ENCODE measurements at places on chromosomes 1 and 21.

DNA sequence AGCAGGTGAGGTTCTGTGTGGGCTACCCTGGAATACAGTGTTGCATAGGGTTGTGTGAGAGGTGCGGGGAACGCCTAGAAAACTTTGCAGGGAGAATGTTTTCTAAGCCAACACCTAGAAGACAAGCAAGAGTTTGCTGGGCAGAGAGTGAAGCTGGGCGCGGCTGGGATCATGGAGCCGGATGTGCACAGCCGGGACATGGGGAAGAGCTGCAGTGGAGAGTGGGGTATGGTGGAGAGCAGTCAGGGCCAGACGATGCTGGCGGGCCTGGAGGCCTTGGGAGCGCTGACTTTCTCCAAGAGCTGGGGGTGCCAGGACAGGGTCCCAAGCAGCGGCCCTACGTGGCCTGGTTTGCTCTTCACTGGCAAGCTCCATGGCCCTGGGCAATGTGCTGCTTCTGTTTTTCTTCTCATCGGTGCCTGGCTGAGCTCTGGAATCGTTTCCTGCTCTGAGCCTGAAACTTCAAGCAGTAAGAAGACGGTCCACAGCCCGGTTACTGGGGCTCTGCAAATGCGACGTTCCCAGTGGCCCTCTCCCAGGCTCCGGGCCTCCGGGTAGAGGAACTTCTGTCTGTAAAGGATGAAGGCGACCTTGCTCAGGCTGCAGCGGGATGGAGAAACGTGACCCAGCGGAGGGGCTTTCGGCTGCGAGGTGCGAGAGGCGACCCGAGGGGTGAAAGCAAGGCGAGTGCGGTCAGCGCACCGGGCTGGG lies 51.9 kb upstream of the CD34 start:
- no peak for DNase-seq

DNA sequence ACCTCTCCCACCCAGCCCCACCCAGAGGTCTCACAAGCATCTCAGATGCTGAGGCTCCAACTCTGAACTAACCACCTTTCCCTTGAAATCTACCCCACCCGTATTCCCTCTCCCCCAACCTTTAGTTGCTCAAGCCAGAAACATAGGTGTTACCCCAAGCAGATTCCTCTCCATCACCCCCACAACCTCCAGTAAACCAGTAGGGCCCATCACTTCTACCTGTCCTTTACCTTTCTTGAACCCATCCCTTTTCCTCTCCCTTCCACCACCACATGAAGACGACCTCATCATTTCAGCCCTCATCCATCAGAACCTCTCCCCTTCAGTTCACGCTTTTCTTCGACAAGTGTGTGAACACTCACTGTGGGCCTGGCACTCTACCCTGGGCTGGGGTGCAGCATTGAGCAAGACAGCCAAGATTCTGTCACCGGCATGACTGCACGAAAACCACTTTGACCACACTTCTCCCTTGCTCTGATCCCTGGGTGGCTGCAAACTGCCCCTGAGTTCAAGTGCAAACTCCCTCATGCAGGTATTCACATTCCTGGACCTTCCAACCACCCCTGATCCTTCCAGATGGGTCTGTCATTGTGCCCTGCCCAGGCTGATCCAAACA lies 65.5 kb upstream of the LAPTM5 start:
- DNase-seq, result no peak

- DNase-seq, result no peak
Measured at GRCh38 chr21:39575775-39576174, 37.0 kb upstream of the B3GALT5 start.

GRCh38 chr1:10059342-10059718 lies 26.6 kb downstream of the UBE4B start:
- DNase-seq, result no peak

DNA sequence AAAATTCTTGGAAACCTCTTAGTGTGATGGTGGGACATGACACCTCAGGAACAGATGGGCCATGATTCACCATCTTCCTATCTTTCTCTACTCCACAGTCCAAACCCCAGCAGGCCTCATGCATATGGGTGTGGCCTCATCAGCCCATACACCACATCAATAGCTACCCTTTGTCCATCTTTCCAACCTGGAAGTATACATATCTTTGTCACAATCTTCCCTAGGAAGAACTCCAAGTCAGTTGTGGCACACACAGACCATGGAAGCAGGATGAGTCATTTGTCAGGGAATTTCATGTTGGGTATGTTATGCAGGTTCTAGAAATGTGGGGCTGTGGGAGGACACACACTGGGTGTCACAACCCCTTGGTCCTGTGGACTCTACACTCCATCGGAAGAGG lies 30.5 kb upstream of the CLCA4 start:
- no peak for DNase-seq

DNA sequence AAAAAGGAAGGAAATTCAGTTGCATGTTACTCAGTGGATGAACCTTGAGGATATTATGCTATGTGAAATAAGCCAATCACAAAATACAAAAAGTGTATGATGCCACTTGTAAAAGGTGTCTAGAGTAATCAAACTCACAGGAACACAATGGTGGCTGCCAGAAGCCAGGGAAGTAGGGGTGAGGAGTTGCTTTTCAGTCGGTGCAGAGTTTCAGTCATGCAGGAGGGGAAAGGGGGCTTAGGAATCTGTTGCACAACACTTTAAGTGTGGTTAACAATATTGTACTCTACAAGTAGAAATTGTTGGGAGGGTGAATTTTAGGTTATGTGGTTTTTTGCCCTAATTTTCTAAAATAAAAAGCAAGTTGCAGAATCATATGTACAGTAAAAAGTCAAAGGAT lies 184.2 kb upstream of the RAB4A start:
- DNase-seq, result no peak

GRCh38 chr1:114620419-114620818 lies 39.0 kb upstream of the BCAS2 start:
- no peak for DNase-seq

- DNase-seq, result no peak
Measured at GRCh38 chr1:119676571-119677206, 28.6 kb upstream of the ZNF697 start.

- DNase-seq, result no peak
Measured at GRCh38 chr1:94614168-94614815, 72.7 kb upstream of the F3 start.

DNA sequence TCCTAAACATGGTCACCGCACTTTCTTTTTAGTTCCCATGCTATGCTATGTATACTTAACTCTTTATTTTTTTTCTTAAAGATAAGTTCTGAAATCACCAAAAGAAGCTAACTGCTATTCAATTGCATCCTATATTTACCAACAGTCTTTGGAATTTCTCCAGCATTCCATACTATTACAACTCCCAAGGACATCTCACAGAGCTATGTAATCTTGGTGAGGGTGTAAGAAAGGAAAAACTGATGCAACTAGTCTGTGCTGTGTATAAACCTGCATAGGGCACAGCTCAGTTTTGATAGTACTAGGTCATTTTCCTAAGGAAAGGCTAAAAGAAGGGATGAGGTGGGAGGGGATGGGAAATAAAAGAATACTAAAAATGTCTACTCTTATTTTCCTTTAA lies 78.0 kb downstream of the PTPN14 start:
- DNase-seq, result no peak

- no peak for DNase-seq
Measured at GRCh38 chr1:204929487-204930154, 59.0 kb downstream of the NFASC start.

DNA sequence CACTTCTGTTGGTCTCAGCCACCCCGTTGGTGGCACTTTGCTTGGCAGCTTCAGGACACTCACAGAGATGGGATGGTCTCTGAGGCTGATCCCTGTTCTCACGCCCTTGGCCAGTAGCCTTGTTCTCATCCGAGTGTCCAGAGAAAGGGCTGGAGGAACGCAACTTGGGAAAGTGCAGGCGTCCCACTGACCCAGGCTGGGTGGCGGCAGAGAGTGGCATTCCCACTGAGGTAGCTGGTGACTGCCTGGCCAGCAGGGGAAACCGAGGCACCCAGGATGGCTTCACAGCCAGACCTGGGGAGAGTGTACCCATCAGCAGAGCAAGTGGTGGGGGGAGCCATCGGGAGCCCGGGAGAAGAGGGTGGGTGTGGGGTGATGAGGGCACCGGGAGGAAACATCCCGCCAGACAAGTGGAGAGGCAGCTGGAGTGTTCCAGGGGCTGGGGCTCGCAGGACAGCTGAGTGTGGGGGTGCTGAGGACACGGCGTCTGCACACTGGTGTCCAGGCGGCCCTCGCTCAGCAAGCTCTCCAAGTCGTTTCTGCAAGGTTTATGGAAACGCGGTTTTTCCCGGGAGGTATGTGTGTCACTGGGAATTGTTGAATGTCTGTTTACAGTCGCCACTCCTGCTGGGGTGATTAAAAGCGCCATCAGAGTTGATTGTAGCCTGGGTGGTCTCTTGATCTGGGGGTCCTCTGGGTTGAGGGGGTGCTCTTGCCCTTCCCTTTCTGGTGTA lies 97.8 kb downstream of the SIK1 start:
- DNase-seq, result no peak

DNA sequence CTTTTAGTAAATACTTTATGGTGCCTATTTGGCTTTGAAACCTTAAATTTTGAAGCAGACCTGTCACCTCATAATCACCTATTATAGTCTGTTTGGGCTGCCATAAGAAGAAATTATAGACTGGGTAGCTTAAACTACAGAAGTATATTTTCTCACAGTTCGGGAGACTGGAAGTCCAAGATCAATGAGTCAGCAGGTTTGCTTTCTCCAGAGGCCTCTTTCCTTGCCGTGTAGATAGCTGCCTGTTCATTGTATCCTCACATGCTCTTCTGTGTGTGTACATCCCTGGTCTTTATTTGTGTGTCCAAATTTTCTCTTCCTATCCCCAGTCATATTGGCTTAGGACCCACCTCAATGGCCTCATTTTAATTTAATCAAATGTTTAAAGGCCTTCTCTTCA lies 518.2 kb downstream of the ADGRL2 start:
- no peak for DNase-seq

DNA sequence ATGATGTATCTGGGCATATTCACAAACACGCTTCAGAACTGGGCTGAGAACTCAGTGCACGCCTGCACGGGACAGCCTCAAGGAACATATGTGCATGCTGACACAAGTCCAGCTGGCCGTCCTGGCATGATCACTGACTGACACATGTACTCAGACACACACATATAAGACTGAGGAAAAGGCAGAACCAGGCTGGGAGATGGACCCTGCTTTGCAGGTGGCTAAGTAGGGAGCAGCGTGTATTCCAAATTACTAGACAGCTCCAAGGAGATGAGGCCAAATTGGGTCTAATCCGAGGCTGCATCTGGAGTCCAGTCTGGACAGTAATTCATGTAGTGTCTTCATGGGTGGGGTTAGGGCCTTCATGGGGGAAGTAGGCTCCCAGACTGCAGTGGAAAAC lies 41.4 kb upstream of the GJB5 start:
- no peak for DNase-seq

DNA sequence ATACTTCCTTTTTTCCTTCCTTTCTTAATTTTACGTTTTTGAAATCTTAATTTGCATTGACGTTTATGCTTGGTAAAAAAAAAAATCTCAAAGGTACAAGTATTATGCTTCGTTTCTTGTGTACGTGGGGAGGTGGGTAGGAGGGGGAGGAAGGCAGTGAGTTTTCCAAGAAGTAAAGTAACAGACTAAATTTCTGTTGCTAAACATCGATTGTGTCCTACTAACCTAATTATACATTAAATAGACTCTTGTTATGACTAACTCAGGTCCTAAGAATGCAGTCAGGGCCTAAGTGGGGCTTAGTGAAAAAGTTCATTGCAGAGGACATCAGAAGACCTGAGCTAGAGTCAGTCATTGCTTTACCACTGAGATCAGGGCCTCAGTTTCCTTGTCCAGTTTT lies 17.5 kb downstream of the NEK7 start:
- no peak for DNase-seq

- DNase-seq, result no peak
Measured at GRCh38 chr1:199918196-199918769, 109.2 kb upstream of the NR5A2 start.

DNA sequence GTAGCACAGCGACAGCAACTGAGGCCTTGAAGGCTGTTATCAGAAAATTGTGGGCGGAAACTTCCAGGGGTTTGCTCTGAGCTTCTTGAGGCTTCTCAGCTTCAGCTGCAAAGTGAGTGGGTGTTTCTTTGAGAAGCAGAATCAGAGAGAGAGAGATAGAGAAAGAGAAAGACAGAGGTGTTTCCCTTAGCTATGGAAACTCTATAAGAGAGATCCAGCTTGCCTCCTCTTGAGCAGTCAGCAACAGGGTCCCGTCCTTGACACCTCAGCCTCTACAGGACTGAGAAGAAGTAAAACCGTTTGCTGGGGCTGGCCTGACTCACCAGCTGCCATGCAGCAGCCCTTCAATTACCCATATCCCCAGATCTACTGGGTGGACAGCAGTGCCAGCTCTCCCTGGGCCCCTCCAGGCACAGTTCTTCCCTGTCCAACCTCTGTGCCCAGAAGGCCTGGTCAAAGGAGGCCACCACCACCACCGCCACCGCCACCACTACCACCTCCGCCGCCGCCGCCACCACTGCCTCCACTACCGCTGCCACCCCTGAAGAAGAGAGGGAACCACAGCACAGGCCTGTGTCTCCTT lies at the start of gene FASLG:
FASLG (plus strand) TSS at position 233 of the 583 bp plus-strand sequence; CDS start at position 332, 99 bp downstream.
- peak; percentile 37 for DNase-seq

DNA sequence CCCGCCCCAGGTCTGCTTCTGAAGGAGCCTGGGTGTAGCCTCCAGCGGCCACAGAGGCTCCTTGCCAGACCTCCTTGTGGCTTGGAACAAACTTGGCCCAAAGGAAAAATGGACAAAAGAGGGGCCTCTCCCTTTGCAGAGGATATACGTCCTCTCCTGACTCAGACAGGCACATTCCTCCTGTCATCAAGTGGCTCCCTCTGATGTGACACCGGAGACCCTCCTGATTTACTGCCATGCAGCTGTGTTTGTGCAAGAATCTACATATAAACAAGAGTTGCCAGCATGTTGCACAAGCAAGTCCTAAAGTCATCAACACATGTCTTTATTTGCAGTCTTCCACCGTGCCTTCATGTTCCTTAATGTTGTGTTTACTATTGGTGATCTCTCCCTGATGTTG lies 54.1 kb upstream of the F3 start:
- no peak for DNase-seq

DNA sequence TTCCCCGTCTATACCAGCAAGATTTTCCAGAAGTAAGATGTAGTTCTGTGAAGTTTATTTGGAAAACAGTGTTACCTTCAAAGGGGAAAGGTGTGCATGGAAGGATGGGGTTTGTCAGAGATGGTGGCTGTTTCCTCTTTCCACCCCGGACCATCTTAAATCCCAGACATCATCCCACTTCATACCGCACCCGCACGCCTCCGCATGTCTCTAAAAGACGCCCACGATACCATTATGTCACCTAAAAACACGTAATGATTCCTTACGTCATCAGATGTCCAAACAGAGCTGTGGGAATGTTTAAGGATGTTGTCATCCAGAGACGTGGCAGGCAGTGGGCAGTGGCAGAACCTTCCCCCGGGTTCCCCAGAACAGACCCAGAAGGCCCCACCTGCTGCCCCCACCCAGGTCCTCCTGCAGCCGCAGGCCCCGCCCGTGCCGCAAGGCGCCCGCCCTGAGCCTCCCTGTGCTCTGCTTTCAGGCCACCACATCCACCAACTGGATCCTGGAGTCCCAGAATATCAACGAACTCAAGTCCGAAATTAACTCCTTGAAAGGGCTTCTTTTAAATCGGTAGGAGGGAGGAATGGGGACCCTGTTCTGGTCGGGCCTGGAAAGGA lies 152.2 kb downstream of the PEX14 start:
- no peak for DNase-seq
